ENCODE measurements at places on chromosomes 6 and 20. TPM values are rescaled to one million over a fixed set of nuclear protein-coding genes. Genes with fewer than 3 reads are reported as not detected.

Gene SRF
- total RNA-seq, result 27.3 TPM

Gene SLCO4A1
- total RNA-seq, result 0.54 TPM

Gene RSPH3
- total RNA-seq, result 7.6 TPM

Gene NFATC2
- 0.36 TPM for total RNA-seq

Gene VWA7
- not detected for total RNA-seq

Gene PNPLA1
- 0.49 TPM for total RNA-seq

Gene CGA
- total RNA-seq, result not detected

Gene MTRF1L
- total RNA-seq, result 21.9 TPM

Gene HDGFL1
- total RNA-seq, result not detected

Gene MRAP2
- 0.49 TPM for total RNA-seq

Gene LPA
- not detected for total RNA-seq

Gene GFOD1
- 18.1 TPM for total RNA-seq

Gene OGFRL1
- 30.3 TPM for total RNA-seq

Gene TCEA2
- 26.5 TPM for total RNA-seq

Gene HCRTR2
- not detected for total RNA-seq

Gene CD83
- total RNA-seq, result 0.16 TPM

Gene DNMT3B
- total RNA-seq, result 0.65 TPM

Gene EFCAB8
- total RNA-seq, result not detected

Gene PRRT1
- total RNA-seq, result not detected

Gene KIF16B
- total RNA-seq, result 7.0 TPM

Gene SLC18B1
- 4.9 TPM for total RNA-seq

Gene HLA-DRB1
- not detected for total RNA-seq

Gene SAMD5
- 0.18 TPM for total RNA-seq

Gene SNRNP48
- 16.2 TPM for total RNA-seq

Gene PTCRA
- not detected for total RNA-seq

Gene KCNG1
- total RNA-seq, result 9.1 TPM

Gene AK9
- 2.1 TPM for total RNA-seq

Gene B4GALT5
- 17.1 TPM for total RNA-seq

Gene BCAS1
- not detected for total RNA-seq

Gene MYH7B
- total RNA-seq, result not detected

Gene CRISP3
- total RNA-seq, result not detected

Gene INSM1
- total RNA-seq, result not detected

Gene MUC22
- total RNA-seq, result not detected

Gene ZMYND8
- total RNA-seq, result 19.5 TPM

Gene WFDC2
- not detected for total RNA-seq

Gene OR2J3
- total RNA-seq, result not detected

Gene TCF21
- 55.2 TPM for total RNA-seq

Gene PDE7B
- 49.5 TPM for total RNA-seq

All from cardiac atrium fibroblast (primary cell).